Brain (organoid and tissue), 16 donors: ENCODE measurements at places on chromosomes 3 and 15.

DNA sequence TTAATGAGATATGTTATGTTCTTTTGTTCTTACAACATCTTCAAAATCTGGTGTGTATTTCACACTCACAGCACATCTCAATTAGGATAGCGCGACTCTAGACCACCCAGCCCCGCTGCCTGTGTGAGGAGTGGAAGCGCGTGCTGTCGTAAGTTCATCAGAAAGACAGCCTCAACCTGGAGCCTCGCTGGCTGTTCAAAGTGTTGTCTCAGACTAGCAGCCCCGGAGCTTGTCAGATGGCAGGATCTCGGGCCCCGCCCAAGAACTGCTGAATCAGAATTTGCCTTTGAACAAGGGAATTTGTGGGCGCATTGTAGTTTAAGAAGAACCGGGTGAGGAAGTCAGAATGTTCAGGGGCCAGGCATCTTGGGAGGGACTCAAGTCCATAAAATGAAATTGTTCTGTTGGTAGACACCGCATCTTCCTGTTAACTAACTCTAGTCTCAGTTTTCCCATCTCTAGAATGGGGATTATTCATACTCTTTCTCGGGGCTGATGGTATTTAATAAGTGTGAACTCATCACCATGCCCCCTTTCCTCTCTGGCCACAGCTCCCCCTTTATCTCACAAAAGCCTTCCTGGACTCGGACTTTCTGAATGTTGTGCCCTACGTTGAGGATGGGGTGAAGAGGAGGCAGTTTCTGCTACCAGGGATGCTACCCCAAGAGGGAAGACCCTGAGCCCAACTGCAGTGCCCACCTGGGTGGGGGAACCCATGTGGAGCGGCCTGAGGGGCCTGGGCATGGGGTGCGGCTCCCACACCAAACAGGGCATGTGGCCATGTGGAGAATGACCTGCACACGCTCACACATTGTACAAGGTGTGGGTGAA, 40.4 kb downstream of the BHLHE40 start:
- DNase-seq: no peak

DNA sequence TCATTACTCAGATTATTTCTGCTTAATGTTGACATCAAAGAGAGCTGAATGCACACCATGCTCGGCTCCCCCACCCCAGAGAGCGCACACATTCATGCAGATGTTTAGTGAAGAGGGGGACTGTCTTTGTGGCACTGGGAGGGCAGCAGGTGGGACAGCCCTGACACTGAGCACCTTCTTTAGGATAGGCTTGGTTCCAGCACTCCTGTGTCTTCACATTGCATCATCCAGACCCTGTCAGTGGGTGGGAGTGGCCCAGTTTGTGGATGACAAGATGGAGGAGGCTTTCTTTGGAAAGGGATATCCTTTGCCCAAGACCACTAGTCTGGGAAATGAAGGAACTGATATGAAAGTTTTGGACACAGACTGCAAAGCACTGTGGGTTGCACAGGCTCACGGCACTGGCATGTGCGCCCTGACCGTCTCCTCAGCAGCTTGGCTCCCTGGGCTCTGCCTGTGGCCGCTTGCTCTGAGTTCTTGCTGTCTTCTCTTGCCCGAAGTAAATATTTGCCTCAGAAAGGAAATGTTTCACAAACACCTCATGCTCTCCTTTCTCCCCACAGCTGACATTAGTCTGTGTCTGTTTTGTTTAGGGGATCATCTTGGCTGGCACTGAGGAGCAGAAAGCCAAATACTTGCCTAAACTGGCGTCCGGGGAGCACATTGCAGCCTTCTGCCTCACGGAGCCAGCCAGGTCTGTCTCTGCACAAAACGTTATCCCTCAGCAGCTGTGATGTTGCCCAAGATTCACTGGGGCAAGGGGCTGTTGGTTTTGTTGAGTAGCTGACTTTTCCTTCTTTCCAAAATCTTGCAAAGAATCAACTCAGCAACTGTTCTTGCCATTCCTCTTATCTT, 16.6 kb downstream of the ACAD9 start:
- no peak for DNase-seq

DNA sequence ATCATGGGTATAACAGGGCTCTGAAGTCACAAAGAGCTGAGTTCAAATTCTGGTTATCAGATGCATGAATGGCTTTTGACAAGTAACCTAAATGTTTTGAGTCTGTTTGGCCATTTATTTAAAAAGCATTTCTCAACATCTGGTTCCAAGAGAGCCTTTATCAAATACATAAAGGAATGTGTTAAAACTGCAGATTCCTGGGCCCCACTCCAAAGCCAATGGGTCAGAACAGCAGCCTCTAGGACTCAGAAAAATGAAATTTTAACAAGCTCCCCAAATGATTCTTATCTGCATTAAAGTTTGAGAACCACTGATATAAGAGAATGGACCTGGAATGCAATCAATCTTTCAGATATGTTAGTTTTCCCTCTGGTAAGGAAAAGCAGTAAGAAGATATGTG, 3.4 kb downstream of the B4GALT4 start:
- no peak for DNase-seq

- DNase-seq: no peak
Observed at GRCh38 chr3:150385296-150386242, 22.5 kb upstream of the TSC22D2 start.

DNA sequence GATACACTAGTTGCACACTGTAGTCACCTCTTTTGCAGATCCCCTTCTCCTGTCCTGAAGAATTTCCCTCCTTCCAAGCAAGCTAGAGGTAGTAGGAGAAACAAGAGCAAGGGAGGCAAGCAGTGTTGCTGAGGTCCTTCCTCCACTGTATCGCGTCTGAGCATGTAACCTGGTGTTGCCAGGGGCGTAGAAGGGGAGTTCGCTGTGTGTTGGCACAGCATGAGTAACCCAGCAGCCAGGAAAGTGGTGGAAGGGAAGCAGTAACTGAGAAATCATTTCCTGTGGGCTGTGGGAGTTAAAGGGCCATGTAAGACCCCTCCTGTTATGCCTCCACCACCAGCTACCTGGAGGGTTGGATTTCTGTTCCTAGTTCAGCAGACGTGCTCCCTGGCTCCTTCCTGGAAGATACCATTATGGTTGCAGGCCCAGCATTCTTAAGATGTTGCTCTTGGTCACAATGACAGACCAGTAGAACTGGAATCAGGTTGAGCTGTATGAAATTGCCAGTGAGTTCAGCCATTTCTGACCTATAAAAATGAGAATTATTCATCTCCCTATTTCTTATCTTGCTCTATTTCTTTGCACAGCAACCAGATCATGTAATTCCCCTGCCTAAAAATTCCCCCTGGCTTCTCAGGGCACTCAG, 215.3 kb upstream of the TOPAZ1 start:
- no peak for DNase-seq

DNA sequence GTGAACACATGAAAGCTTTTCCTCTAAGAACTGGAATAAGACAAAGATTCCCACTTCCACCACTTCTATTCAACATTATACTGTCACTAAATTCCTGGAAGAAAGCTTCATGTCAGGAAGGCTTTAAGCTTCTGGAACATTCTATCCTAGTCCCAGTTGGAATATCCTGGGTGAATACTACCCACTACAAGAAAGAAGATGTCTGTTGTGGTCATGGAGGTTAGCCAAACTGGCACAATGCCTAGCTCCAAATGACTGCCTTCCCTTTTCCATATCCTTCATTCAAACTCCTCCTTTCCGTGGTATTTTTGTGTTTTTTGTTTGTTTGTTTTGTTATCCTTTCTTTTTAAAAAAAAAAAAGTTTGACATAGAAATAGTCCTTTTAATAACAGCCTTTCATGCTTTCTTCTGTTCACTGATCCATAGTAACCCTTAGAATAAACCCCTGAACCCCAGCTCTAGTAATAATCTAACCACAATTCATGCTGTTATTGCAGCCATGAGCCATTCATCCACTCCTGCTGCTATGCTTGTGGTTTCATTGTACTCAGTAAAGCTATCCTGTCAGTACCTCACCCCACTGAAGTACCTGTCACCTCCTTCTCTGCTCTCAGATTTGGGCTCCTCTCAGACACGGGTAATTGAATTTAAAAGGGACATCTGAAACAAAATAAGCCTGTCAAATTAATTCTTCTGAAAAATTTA, 447.5 kb downstream of the IGSF11 start:
- peak; percentile 6 for DNase-seq

DNA sequence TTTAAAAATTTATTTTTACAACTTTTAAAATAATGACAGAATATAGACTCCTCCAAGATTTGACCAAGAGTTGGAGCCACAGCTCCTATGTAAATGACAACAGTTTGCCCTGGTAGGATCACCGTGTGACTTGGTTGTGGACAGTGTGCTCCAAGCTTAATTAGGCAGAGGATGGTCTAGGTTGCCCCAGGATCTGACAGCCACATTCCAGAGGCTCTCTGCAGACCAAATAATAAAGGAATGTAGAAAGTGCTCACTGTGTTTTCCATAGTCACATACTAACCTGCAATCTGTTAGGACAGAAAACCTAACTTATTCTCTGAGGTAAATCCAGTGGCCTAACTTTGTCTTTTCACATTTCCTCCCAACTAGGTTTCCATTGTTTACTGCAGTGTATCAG, 59.0 kb downstream of the GPD1L start:
- DNase-seq: no peak

DNA sequence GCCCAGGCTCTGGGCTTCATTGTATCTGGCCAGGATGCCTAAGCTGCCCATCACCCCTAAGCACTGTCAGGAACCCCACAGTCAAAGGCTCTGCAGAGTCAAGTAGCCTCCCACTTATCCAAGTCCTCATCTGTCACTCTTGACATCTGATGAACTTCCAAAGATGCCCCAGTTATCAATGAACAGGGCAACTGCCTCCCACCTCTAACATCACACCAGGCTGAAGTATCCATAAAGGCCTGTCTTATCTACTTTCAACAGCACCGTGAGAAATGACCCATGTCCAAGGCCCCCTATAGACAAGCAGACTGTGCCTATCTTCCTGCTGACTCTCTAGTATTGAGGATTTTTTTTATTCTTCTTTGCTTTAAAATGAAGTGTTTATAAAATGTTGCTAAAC, 56.4 kb downstream of the TRIM69 start:
- no peak for DNase-seq

DNA sequence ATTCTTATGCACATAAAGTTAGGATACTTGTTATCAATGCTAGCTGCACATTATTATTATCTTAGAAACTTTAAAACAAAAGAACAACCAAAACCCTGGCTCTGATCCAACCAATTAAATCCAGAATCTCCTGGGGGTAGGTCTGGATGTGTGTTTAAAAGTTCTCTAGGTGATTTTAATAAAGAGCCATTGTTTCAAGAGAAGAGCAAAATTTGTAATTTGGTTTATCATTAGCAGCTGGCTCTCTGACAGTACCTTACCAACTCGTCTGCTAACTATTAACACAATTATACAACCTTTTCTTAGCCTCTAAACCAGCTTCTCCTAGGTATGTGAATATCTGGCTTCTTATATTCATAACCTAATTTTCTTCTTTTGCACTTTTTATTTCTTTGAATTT, 68.9 kb downstream of the IFT80 start:
- DNase-seq: no peak

GRCh38 chr3:116102037-116102436, 343.2 kb downstream of the LSAMP start:
- no peak for DNase-seq

DNA sequence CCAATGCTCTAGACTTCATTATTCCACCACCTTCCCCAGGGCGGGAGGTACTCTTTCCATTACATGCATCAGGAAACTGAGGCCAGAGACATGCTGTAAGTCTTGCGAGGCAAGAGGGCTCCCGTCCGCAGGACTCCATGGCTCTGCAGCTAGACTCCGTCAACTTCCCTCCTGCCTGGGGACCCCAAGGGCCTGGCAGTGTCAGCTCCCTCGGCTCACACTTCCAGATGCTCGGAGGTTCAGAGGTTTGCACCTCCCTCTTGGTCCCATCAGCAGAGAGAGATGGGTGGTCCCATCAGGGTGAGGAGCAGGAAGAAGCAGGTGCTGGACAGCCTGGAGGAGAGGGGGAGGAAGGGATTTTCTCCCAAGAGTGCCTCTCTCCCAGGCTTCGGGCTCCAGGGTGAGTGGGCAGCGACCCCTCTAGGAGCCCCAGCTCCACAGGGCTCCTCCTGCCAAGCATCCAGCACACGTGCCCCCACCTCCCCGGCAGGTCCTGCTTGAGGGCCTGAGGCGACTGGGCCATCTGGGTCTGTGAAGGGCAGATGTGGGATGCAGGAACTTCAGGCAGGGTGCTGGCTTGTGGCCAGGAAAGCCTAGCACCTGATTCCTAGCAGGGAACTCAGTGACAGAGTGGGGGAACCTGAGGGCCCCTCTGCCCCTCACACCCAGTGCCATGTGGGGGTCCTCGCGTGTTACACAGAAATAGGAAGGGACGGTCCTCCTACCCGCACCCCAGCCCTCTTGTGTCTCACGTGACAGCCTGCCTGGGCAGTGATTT, 9.3 kb downstream of the PAK6 start:
- DNase-seq: no peak

DNA sequence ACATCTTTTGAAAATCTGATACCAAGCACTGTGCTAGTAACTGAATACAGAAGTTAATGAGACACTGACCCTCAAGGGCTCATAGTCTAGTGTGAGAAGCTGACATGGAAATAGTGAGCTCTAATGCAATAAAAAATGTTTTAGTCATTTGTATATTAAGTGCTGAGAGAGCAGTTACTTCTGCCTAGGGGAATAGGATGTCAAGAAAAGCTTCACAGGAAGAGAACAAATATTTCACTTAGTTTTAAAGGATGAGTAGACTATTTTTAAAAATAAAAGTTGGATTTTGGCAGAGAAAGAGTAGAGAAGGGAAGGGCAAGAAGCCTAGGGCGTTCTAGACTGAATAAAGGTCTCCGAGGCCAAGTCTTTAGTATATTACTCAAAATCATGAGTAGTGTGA, 158.4 kb downstream of the ATG7 start:
- DNase-seq: no peak

GRCh38 chr3:116872688-116873087, 163.1 kb downstream of the TUSC7 start:
- no peak for DNase-seq

DNA sequence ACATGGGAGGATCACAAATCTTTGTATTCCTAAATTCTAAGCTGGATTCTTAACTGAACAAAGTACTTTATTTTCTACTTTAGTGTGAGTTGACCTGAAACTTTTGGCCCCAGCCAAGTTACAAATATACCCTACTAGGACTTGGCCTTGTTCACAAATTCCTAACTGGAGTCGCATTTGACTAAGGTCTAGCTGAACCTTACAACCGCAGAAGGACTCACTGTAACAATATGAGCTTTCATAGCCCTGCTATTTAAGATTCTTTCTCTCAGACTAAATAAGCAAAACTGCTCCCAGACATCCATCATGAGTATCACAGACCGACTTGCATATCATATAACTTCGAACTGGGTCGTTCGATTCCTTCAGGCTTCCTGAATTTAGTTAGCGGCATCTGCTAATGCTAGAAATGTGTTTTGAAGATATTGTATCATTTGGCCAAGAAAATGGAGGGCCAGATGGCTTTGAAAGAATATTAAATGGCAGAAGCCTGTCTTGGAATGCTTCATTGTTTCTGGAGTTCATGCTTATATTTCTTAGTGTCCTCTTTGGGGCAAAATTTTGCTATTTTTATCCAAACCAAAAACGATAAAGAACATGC, 28.4 kb upstream of the ADAMTS9 start:
- DNase-seq: no peak

DNA sequence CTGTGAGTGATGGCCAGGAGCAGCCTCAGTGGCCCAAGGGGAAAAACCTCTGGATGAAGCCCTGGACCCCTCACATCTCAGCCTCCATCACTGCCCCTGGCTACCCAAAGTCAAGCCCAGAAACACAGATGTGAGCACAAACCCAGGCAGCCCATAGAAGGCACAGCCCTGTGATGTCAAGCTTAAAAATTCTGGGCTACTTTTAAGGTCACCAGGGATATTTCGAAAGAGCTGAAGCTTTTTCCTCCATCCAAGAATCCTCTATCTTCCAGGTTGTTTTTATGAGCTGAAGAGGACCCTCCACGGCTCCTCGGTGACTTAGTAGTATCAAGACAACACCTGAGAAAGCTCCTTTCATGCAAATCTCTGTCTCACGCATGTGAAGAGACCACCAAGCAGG, 11.5 kb downstream of the LIPC start:
- no peak for DNase-seq
